ENCODE measurements at places on chromosomes 3 and 15. TPM values are rescaled to one million over a fixed set of nuclear protein-coding genes. Genes with fewer than 3 reads are reported as not detected.

DNA sequence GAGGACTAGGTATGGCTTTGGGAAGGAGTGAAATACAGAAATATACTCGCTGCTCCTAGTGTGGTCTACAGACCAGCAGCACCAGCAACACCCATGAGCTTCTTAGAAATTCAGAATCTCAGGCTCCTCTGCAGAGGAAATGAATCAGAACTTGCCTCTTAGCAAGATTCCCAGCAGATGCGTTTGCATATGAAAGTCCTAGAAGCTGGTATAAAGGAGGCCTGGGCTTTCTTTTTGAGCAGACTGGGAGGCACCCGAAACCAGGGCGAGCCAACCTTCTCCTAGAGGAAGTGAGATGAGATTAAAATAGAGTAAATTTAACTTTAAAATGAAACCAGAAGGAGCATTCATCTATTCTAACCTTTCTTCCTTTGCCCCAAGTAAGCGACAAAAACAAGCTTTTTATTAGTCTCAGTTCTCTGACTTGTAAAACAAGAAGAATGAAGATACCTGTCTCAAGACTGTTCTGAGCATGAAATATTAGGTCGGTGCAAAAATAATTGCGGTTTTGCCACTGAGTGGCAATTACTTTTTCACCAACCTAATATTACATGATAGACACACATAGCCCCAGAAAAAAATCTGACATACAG, 140.0 kb downstream of the PDZRN3 start:
- no peak for DNase-seq

DNA sequence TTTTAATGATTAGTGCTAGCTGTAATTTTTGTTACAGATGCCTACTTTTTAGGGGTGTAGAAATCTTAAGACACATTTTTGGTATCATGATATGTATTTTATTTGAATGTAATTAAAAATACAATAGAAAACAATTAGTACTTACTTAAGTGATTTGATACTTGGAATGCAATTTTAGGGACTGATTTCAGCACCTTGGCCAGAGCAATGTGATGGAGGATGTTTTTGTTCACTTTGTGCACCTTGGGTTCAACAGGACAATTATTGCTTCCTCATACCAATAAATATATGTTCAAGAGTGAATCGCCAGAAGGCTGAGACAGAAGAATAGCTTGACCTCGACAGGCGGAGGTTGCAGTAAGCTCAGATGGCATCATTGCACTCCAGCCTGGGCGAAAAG, 22.3 kb downstream of the GMNC start:
- no peak for DNase-seq

DNA sequence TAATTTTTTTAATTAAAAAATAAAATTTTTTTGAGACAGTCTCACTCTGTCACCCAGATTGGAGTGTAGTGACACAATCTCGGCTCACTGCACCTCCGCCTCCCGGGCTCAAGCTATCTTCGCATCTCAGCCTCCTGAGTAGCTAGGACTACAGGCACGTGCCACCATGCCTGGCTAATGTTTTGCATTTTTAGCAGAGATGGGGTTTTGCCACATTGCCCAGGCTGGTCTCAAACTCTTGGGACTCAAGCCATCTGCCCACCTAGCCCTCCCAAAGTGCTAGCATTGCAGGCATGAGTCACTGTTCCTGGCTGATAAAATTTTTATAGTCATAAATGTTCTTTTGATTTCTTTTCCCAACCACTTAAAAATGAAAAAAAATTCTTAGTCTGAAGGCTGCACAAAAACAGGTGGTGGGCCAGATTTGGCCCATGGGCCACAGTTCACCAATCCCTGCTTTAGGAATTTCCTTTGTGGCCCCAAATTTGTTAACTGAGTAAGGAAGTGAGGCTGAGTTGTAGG, 9.2 kb downstream of the UBA5 start:
- DNase-seq = no peak

DNA sequence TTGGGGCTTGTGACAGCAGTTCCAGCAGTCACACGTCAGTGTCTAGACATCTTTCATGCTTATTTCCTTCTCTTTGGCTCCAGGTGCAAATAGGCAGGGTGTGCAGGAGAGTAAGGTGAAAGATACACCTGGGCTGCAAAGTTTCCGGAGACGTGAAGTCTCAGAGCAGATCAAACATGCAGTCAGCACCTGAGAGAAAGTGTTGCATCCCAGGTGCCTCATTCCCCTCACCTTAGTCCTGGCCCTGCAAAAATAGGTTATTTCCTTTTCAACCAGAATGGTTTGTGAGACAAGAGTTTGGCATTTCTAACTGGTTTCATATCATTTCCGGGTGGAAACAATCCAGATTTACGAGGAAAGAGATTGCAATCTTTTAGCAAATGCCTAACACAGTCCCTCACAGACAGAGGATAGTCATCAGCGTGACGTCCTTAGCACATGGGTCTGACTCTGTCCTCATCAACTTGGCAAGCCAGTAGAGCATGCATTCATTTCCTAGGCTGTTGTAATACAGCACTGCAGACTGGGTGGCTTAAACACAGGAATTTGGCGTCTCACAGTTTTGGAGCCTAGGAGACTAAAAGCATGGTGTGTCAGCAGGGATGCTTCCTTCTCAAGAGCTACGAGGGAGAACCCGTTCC, 58.2 kb upstream of the ARRDC4 start:
- DNase-seq = no peak

DNA sequence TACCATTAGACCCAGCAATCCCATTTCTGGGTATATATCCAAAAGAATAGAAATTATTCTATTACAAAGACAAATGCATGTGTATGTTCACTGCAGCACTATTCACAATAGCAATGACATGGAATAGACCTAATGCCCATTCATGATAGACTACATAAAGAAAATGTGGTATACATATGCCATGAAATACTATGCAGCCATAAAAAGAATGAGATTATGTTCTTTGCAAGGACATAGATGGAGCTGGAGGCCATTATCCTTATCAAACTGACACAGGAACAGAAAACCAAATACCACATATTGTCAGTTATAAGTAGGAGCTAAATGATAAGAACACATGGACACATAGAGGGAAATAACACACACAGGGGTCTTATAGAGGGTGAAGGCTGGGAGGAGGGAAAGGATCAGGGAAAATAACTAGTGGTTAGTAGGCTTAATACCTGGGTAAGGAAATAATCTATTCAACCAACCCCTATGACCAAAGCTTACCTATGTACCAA, 366.8 kb downstream of the EDEM1 start:
- DNase-seq = no peak

GRCh38 chr3:50610992-50611463, 546 bp downstream of the CISH start:
- no peak for DNase-seq

The AGTR1 gene
- 19.2 TPM for polyA plus RNA-seq

The SELENOK gene
- polyA plus RNA-seq = 64.7 TPM

- DNase-seq = no peak
Measured at GRCh38 chr15:71452893-71453292, 337.6 kb downstream of the THSD4 start.

DNA sequence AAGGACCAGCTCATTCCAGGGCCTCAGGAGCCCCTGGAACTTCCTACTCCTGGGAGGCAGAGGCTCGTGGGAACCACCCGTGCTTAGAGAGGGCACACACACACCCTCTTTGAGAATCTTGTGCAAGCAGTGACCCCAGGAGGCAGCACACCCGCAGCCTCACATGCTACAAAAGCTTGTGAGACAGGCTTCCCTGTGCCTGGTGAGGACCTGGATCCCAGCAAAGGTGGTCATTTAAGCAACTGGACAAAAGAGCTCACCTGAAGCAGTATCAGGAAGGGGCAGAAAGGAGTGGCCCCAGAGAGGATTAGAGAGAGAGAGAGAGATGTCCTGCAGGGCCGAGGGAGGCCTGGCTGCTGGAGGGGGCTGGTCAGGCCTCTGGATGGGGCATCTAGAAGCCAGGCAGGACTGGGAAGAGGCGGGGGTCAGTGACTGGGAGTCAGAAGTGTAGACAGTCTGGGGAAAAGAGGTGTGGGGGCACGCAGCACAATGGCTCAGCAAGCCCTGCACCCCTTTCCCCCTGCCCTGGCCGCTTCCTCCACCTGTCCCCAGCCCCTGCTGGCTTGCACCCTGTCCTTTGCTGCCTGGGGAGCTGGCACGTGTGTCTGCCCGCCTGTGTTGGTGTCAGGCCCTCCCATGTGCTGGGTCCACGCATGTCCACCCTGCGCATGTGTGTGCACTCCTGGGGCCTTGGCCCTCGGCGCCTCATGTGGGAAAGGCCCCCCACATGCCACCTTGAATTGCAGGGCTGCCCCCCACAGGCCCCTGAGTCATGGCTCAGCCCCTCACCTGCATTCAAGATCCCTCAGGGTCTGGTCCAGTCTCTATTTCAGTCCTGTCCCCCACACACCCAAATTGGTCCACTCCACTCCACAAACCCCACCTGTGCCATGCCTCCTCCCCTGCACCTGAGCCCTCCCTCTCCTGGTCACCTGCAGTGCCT, 36.9 kb downstream of the TSPAN3 start:
- DNase-seq = no peak

DNA sequence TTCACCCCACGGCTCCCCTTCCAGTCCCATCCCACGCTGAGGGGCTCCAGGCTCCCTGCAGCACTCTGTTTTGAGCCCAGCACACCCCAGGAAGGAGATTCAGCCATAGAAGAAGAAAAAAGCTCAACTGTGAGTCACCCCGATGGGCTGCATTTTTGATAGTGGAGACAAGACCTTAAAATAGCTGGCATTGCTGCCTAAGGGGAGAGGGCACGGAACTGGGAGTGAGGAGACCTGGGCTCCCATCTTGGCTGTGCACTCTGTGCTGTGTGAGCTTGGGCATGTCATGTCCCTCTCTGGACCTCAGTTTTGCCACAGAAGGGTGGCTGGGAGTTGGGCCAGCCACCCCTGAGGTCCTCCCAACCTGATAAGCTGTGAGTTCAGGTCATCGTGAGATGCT, 57.2 kb upstream of the SMAD6 start:
- no peak for DNase-seq

DNA sequence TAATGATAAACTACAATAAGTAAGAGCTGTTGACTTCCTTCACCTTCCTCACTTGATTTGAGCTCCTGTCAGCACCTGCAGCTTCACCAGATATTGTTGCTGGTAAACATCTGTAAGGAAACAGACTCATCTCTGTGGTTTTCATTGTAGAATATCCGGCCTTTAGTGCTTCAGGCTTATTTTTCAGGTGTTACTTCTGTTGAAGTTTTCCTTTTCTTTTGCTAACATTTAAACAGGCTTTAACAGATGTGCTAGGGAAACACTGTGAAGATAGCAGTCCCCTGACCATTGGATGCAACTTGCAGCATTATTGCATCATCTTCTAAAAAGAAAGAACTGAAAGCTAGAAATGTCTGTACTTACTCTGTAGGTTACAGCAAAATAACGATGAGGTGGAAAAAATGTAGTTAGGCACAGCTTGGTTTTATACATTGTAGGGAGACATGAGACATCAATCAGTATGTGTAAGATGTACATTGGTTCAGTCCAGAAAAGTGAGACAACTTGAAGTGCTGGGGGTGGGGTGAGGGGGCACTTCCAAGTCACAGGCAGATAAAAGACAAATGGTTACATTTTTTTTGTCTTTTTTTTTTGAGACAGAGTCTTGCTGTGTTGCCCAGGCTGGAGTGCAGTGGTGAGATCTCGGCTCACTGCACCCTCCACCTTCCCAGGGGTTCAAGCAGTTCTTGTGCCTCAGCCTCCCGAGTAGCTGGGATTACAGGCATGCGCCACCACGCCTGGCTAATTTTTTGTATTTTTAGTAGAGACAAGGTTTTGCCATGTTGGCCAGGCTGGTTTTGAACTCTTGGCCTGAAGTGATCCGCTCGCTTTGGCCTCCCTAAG, 10.2 kb downstream of the EDEM1 start:
- no peak for DNase-seq

DNA sequence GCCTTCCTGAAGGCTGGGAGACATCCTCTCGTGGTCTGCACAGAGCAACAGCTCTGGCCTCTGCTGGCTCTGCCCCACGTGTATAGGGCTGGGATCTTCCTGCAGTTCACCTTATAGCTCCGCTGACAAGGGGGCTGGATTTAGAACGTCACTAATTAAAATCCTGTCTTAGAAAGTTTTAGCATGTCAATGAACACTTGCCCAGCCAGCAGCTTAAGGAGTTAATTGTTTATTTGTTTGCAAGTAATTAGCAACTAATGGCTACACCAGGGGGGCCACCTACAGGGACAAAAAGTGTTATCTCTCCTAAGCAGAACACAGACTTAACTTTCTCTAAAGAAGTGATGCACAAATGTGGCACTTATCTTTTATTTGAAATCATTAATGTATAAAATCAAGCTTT, at the start of gene HESX1:
TSS of gene HESX1 (minus strand) at position 84 of the 403 bp plus-strand sequence. CDS start at position 24, 60 bp downstream.
- DNase-seq = no peak

The DNAH12 gene
- polyA plus RNA-seq = 3.0 TPM

GRCh38 chr3:56251343-56251945, 216.8 kb downstream of the ERC2 start:
- DNase-seq = peak; percentile 78

DNA sequence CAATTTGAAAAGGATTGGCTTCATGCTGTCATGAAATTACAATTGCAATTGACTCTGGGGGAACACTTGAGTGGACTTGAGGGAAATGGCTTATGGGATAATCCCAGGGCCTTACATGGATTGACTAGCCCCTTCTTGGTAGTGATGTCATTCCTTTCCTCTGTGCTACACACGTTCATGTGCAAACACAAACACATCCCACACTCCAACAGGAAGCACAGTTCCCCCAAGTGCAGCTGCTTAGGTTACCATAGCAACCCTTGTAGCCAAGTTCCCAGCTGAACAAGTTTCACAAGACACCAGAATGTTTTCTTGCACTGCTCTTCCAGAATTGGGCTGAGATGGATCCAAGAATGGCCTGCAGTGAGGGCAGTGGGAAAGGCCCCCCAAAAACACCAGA, 217.0 kb downstream of the ZNF621 start:
- peak; percentile 60 for DNase-seq

DNA sequence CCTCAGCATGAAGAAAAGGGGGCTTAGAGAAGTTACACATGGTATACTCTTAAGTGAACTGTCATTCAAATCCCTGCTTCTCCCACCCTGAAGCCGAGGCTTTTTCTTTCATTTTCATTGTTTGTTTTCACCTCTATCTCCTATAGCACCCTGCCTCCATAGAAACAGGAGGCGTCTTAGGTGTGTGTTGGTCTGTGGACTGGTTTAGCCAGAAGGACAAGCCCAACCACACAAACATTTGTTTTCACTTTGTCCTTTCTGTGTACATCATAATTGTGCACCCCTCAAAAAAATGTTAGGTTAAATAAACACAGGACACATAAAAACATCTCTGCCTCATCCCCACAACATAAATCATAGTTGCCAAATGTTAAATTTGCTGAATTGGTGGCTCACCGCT, 73.3 kb upstream of the UBE2E2 start:
- no peak for DNase-seq

- no peak for DNase-seq
Measured at GRCh38 chr3:133428552-133428951, 28.7 kb downstream of the BFSP2 start.

GRCh38 chr15:94056314-94056713, 175.0 kb upstream of the MCTP2 start:
- DNase-seq = no peak

- no peak for DNase-seq
Measured at GRCh38 chr15:96334017-96334704, 3.7 kb downstream of the NR2F2 start.

- DNase-seq = no peak
Measured at GRCh38 chr15:51114437-51115119, 19.9 kb upstream of the TNFAIP8L3 start.

The XIRP1 gene
- 0.25 TPM for polyA plus RNA-seq
